NCI-H460 (cell line): ENCODE measurements at places on chromosomes 11 and 22.

- DNase-seq: no peak
These were observed 1505.2 kb downstream of the TBC1D22A start for GRCh38 chr22:48267681-48268080.

GRCh38 chr22:35230417-35230816, 26.9 kb upstream of the HMGXB4 start:
- DNase-seq: no peak

GRCh38 chr11:74418509-74418895, 20.3 kb upstream of the PGM2L1 start:
- no peak for DNase-seq

GRCh38 chr22:36701965-36702621, 1.5 kb downstream of the CACNG2 start:
- no peak for DNase-seq

- peak; percentile 35 for DNase-seq
These were observed 2.8 kb upstream of the ROBO4 start for GRCh38 chr11:124900464-124900863.

GRCh38 chr11:100624346-100624745, 62.7 kb upstream of the ARHGAP42 start:
- DNase-seq: no peak

DNA sequence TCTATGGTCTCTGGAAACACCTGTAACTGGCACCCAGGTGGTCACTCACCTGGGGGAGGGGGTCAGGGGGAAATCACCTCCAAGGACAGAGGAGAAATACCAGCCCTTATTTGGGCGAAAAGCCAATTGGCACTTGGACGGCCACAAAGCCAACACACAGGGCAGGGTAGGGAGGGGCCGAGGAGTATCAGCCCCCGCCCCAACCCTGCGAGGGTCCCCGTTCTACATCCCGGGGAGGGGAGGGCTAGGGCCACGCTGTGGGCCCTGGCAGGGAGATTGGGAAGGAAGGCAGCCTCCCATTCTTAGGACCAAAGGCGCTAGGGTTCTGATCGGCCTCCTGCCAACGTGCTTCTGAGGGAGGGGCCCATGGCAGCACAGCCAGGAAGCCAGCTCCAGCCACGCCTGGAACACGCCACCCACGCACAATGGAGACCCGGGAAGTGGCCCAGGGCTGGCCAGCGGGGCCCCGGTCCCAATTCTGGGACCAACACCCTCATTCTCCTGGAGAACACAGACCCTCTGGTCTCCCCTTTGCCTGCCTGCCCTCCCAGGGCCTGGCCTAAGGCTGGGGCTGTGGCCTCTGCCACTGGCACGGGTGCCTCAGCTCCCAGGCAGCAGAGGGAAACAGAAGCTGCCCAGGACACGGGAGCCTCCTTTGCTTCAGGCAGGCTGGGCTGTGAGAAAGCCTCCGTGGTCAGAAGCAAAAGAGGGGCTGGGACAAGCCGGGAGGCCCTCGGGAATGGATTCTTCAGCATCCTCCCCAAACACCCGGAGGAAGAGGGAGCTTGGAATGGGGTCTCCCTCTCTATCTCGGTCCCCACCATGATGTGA, 7.4 kb downstream of the CBX6 start:
- DNase-seq: no peak

GRCh38 chr11:23111527-23111926, 251.3 kb upstream of the CCDC179 start:
- DNase-seq: no peak

DNA sequence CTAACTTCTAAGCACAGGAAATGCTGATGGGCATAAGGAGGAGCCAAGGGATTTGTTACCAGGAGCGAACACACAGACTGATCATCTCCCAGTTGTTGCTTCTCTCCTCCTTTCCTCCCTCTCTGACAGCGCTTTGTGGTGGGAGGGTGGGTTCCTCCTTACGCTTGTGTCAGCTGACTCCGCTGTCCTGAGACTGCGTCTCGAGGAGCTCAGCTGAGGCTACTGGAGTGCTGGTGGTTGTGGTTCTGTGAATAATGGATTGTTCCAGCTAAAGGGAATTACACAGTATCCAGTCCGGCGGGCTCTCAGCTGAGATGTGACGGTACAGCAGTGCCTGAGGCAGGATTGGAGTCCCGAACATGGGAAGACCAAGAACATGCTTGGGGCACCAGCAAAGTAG, 113.4 kb downstream of the CTNND1 start:
- no peak for DNase-seq

DNA sequence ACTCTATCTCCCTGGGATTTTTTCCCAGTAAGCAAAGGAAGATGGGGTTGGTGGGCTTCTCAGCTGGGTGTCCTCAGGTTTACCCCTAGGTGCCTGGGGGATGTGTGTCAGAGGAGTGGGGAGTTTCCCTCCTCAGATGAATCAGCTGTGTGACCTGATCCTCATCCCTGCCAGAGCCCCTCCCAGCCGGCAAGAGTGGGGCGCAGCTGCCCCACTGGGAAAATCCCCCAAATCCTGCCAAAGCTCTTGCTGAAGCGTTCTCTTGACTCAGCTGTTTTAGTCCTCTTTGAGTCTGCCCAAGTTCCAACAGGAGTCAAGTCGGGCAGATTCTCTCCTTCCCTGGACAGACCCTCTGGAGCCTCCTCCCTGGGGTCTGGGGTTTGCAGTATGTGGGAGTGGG, 6.0 kb downstream of the C11orf68 start:
- no peak for DNase-seq

DNA sequence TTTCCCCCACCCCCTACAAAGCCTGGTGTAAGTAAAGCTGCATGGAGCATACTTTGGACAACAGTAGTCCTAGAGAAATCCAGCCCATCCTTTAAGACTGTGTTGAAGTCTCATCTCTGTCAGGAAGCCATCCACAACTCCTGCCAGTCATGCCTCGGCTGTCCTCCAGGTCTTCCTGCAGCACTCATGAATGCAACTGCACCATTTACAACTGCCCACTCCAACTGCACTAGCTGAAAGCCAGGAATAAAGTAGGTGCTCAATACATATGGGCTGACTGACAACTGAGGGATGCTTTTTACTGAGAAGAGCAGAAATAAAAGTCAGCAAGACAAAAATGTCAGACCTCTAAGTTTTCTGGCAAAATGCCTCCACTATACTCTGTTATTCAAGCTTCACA, 27.4 kb downstream of the IL18BP start:
- DNase-seq: no peak

GRCh38 chr11:62611705-62612365, 740 bp downstream of the EML3 start:
- no peak for DNase-seq

GRCh38 chr22:42202048-42202447, 68.4 kb downstream of the TCF20 start:
- DNase-seq: no peak

GRCh38 chr22:43356881-43357280, 13.7 kb upstream of the SCUBE1 start:
- DNase-seq: no peak

DNA sequence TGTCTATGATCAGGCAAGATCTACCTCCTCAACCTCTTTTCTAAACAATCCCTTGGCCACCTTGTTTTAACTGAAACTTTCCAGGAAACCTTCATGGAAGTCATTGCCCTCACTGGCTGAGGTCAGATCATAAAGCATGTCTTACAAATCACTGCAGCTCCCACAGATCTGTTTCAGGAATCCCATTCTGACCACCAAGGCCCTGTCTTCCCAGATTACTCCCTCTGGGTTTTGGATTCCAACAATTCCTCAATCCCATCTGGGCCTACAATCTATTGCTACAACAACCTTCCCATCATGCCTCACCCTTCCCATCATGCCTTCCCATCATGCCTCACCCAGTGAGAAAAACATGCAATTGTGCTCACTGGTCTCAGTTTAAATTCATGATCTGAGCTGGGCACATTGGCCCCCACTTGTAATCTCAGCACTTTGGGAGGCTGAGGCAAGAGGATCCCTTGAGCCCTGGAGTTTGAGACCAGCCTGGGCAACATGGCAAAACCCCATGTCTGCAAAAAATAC, 15.9 kb downstream of the ADAMTS15 start:
- DNase-seq: no peak

- DNase-seq: no peak
These were observed 34.3 kb downstream of the RCOR2 start for GRCh38 chr11:63882555-63883242.

DNA sequence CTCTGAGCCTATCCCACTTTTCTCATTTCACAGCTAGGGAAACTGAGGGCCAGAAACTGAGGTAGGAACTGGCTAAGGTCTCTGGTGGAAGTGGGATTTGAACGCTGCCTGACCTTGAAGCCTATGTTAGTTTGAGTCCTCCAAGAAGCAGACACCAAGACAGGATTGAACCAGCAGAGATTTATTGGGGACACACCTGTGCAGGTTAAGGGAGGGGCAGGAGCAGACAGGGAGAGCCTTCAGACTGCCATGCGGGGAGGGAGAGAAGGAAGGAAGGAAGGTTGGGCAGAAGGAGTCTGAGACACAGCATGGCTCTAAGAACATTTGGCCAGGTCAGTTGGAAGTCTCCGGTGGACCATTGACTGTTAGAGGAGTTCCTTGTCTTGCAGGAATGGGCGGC, 59.5 kb downstream of the SGSM1 start:
- DNase-seq: no peak

GRCh38 chr11:17401841-17402240, 13.4 kb upstream of the KCNJ11 start:
- DNase-seq: no peak

DNA sequence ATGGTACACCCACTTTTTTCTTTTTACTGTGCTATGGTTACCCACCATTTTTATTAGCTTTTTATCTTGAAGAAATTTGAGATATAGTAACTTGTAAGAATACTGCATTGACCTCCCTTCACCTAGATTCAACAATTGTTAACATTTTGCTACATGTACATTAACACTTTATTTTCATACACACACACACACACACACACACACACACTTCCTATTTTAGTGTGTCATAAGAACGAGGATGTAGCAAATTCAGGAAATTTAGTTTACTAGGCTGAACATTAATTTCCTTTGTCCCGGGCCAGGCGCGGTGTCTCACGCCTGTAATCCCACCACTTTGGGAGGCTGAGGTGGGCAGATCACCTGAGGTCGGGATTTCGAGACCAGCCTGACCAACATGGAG, 1.1 kb upstream of the ATP6V1E1 start:
- no peak for DNase-seq

GRCh38 chr11:62137276-62137861, 13.6 kb downstream of the INCENP start:
- DNase-seq: no peak

GRCh38 chr11:45180179-45180847, 33.9 kb downstream of the PRDM11 start:
- peak; percentile 12 for DNase-seq

DNA sequence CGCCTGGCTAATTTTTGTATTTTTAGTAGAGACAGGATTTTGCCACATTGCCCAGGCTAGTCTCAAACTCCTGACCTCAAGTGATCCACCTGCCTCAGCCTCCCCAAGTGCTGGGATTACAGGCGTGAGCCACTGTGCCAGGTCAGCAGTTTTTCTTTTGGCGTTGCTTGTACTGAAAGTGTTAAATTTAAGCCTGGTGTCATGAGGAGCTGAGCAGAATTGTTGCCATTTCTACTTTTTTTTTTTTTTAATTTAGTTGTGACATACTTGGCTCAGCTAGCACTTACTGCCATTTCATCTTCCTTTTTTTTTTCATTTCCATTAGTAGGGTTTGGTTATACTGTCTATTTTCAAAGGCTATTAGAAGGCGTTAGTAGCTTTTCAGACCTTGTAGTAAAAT, 10.7 kb downstream of the TAB1 start:
- DNase-seq: no peak

DNA sequence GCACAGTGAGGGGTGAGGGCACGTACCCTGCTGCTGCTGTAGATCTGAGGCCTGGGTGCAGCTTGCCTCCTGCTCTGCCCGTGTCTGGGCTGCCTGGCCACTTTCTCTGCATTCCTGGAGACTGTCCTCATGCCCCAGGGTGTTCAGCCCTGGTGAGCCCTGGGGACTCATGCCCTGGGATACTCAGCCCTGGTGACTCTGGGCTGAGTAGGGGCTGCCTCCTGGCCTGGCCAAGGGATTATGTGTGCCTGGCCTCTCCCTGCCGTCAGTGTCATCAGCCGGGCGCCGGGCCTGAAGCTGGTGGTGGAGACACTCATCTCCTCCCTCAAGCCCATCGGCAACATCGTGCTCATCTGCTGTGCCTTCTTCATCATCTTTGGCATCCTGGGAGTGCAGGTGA, 94.7 kb downstream of the CACNA1I start:
- no peak for DNase-seq

- DNase-seq: no peak
These were observed 31.0 kb upstream of the CD5 start for GRCh38 chr11:61071208-61071681.

DNA sequence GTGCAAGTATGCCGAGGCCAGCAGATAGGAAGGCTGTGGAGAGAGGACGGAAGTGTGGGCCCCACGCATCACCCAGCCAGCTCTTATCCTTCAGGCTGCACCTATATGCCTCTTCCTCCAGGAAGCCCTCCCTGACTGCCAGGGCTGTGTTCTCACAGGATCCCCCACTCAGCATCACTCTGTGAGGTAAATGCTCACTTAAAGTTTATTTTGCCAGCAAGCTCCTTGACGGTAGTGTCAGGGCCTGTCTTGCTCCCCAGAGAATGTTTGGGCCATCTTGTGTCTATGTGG, 4.4 kb downstream of the TBX10 start:
- DNase-seq: no peak
